ENCODE measurements at places on chromosomes 5 and 9.
A peak's percentile ranks its signal among the peaks of the same experiment; 100 is the strongest.

DNA sequence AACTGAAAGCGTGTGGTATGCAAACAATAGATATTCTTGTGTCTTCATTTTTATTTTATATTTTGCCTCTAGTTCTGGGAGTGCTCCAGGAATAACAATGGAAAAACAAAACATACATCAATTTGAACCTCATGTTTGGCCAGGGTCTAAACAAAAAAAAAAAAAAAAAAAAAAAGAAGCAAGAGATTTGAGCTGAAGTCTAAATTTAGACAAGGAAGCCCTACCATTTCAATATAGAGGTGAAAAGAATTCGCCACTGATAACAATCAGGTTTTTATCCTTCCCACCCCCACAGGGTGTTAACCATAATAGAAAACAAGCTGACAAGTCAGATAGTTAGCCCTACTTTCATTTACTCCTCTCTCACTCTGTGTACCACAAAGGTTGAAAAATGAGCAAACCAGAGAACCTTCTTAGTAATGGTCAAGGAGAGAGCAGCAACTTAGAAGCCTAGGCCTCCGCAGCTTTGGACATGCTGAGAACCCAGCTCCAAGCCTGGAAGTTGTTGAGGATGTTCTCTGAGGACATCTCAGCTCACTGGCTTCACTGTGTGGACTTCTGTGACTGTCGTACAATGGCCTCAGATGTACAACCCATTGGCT is 118.2 kb upstream of the HMHB1 start:
- DNase-seq: no peak

DNA sequence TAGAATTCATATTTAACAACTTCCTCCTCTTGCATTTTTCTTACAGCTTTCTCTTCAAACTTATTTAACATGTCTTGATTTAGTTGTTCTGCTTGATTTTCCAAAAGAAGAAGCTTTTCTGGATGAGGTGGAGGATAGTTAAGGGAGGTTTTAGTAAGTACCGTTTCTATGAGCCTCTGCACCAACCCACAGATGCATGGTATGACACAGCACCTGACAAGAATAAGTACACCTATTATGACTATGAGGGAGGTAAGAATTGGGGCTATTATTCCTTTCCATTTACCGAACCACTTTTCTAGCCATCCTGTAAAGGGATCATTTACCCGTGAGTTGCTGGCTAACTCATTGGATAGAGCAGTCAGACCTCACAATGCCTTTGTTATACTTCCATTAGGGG is 2.5 kb upstream of the HMGCS1 start:
- no peak for DNase-seq

DNA sequence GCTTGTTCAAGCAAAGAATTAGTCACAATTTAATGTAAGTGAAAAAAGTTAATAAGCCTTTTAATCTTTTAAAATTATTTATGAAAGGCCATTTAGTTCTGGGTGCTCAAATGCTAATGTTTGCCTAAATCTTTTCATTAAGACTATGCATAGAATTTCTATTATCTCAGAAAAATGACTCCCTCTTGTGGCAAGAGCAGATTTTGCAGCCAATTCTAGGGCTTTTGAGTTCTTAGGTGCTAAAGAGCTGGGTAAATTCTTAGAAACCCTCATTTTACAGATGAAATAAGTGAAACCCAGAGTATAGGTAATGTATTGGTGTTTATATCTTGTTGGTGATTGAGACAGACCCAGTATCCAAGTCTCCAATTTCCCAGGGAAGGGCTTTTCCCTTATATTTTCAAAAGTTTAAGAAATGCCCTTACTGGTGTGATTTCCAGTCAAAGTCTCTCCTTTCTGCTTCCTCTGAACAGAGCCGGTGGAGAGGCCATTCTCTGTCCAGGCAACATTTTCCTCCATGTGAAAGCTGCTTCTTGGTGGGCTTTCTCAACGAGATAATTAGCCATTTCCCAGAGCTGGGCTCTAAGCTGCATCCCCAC is 24.1 kb upstream of the PCSK5 start:
- DNase-seq: peak; percentile 78

DNA sequence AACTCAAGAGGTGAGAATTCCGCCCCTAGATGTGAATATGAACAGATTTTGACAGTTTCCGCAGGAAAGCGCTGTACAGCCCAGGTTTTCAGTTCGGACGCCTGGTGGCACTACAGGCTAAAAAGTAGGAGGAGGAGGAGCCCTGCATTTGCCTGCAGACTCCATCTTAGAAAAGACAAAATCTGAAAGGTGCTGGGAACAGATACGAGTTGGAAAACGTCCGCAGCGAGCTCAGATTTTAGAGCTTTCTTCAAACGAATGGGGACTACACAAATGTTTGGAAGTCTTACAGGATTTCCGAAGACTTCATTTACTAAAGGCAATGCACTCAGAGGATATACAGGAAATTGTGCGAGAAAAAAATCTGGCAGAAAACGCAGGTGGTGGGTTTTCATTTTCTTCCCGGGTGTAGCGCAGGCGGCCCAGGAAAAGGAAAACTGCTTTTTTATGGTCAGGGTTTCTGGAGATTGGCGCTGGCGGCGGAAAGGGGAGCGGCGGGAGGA is 9.9 kb upstream of the PCDHB2 start:
- DNase-seq: peak; percentile 6

GRCh38 chr9:18384066-18384465 is 89.9 kb upstream of the ADAMTSL1 start:
- DNase-seq: peak; percentile 29

DNA sequence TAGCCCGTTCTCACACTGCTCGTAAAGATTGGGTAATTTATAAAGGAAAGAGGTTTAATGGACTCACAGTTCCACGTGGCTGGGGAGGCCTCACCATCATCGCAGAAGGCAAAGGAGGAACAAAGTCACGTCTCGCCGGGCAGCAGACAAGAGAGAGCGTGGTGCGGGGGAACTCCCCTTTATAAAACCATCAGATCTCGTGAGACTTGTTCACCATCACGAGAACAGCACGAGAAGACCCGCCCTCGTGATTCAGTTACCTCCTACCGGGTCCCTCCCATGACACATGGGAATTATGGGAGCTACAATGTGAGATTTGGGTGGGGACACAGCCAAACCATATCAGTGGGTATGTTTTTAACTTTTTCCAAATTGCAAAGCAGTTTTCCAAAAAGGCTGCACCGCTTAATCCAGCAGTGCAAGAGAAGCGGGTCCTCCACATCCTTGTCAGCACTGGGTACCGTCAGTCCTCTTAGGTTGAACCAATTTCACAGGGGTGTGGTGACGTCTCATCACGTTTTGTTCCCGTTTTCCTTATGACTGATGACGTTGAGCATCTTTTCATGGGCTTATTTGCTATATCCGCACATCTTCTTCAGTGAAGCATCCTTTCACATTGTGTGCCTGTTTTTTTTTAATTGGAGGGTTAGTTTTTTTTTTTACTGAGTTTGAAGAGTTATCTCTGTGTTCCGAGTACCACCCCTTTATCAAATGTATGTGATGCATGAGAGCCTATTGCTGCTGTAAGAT is 8.0 kb upstream of the FCN2 start:
- DNase-seq: no peak

GRCh38 chr5:142356349-142356715 is 31.5 kb upstream of the SPRY4 start:
- DNase-seq: no peak

DNA sequence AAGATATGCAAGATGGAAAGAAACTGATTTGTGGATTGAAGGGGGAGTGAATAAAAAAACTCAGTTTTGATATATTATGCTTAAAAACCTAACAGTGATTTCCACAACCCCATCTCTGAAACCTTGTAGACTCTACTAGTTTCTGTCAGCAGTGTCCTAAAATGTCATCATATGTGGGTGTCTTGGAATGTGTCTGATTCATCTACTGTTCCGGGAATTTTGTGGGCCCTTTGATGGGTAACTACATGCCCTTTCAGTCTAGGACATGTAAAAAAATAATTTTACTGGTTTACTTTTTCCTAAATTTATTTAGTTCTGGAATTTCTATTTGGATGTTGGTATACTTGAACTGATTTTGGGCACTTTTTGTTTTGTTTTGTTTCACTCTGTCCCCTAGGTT is 118.9 kb upstream of the NMUR2 start:
- no peak for DNase-seq

DNA sequence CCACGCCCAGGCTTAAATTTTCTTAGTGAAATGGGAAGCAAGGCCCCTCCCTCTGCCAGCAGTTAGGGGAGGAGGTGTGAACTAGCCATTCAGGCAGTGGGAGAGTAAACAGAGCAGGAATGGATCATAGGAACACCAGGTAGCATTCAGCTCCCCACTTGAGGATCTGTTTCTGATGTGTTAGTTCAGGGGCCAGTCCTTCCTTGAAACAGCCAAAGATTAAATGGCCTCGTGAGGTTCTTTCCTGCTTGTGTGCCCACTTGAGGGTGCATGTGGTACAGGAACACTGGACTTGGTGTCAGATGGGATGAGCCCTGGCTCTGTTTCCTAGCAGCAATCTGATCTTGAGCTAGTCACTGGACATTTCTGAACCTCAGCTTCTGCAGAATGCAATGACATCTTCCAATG is 21.2 kb downstream of the FAXDC2 start:
- DNase-seq: no peak

DNA sequence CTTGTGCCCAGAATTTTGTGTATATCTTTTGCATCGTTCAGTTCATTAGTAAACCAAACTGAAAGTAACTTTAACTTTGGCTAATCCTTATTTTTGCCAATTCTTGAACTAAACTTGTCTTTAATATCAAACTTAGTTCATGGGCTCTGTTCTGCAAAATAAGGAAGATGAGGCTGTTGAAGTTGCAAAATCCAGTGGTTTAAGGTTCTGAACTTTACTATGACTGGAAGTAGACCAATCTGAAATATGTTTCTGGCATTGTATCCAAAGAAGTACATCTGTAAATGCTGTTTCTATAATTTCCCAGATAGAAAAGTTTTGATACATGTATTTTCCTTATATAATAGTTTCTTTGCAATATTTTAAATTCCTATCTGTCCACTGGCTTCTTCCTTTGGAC is 238.1 kb downstream of the CETN3 start:
- DNase-seq: peak; percentile 23

DNA sequence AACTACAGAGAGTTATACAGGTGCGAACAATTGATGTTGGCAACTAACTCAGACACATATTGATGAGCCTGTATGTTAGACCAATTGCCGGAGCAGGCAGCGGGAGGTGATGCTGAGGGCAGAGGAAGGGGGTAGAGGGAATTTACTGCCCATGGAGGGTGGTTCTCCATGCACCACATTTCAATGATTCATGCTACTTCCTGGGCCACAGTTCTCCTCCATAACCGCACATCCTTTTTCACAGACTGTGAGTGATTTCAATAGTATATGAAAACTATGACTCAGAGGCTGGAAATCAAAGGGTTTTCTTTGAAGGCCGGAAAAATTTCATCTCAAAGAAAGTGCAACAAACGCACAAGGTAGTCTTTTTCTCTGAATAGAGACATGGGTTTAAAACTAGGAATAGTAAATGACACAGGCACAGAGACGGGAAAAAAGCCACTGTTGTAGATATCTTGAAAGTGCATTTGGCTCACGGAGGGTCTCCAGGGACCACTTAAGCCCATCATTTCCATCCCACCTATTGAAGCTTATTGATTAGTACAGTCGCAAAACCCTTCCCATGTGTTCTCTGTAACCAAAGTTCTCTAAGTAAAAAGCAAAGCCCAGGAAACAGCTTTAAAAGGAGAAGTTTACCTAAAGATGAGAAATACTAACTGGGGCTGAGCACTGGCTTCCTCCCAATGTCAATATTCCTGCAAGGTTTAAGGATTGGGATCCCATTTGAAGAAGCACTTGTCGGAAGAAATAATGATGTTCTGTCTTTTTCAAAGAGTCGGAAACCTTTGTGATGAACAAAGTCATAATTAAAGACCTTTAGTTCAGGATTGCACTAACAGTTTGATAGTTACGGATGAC is 28.0 kb upstream of the ADAM19 start:
- DNase-seq: peak; percentile 90

DNA sequence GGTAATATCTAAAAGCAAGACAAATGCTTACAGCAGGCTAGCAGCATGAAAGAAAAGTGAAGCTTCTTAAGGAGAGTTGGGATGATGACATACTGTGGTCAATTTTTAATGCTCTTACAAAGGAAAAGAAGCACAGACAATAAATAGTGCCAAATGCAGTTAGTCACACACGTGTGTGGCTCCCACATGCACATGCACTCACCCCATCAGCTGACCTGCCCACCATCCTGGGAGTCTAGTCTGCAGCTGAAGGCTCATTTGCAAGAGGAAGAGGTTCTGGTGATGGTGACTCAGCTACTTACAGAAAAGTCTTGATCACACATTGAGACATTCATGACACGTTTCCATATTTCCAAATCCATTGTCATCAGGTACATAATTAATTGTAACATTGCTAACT is 129.3 kb downstream of the MRPL36 start:
- peak; percentile 82 for DNase-seq

DNA sequence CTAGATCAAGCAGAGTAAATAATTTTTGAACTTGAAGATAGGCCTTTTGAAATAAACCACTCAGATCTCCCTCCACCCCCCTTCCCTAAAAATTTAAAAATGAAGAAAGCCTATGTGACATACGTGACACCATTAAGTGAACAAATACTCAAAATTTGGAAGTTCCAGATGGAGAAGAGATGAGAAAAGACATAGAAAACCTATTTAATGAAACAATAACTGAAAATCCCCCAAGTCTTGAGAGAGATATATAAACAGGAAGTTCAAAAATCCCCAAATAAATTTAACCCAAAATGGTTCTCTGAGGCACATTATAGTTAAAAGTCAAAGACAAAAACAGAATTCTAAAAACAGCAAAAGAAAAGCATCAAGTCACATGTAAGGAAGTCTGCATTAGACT is 428.6 kb downstream of the PSAT1 start:
- DNase-seq: peak; percentile 5

- DNase-seq: no peak
These were observed 104.4 kb downstream of the ARHGAP26 start for GRCh38 chr5:142874540-142874939.

DNA sequence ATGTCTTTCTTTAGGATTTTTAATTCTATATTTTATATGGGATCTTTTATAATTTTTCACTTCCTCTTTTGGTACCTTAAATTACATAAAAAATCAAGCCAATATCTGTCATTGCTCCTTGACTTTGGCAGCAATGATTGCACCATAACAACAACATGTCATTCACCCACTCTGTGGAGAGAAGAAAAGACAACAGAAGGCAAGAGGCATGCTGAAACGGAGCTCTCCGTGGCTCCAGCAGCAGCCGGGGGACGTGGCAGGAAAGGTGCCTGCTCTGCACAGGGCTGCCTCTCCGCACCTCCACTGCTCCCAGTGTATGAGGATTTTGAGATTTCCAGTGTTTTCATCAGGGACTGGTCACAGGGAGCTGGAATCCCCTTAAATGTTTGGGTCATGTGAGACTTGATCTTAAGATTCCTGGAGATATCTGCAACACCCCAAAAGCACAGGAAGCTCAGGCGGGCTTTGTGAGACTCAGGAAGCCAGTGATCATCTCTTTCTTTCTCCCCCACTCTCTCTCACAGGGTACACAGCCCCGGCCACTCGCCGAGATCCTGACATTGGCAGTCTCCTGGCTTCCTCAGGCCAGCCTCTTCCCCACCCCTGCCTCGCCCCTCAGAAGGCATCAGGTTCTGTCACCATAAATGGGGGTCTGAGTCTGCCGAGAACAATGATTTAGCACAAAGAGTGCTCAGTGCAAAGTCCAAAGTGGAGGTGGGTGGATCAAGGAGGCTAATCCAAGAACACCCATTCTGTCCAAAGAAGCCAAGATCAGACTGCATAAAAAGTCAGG is 74.6 kb downstream of the ACTL7B start:
- DNase-seq: peak; percentile 49

- no peak for DNase-seq
These were observed 7.0 kb upstream of the MVB12B start for GRCh38 chr9:126319671-126320070.

- no peak for DNase-seq
These were observed 120.4 kb upstream of the PTGER4 start for GRCh38 chr5:40559306-40559705.
